ENCODE measurements at places on chromosomes 16 and 17.
A peak's percentile ranks its signal among the peaks of the same experiment; 100 is the strongest.

GRCh38 chr17:8225813-8226535, 15.6 kb upstream of the AURKB start:
- DNase-seq, result peak; percentile 50

- DNase-seq, result no peak
These were observed 24.1 kb upstream of the BCAS3 start for GRCh38 chr17:60653569-60653968.

- DNase-seq, result no peak
These were observed 124.8 kb downstream of the RGS9 start for GRCh38 chr17:65261682-65262636.

DNA sequence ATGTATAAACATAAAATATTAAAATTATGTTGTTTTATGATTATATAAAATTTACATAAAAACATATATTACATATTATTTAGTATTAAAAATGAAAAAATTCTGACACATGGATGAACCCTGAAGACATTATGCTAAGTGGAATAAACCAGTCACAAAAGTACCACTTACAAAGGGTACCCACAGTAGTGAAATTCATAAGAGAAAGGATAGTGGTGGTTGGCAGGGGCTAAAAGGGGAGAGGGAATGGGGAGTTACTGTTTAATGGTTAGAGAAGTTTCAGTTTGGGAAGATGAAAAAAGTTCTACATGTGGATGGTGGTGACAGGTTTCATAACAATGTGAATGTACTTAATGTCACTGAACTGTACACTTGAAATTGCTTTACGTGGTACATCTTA, 41.4 kb downstream of the FBXL20 start:
- DNase-seq, result no peak

DNA sequence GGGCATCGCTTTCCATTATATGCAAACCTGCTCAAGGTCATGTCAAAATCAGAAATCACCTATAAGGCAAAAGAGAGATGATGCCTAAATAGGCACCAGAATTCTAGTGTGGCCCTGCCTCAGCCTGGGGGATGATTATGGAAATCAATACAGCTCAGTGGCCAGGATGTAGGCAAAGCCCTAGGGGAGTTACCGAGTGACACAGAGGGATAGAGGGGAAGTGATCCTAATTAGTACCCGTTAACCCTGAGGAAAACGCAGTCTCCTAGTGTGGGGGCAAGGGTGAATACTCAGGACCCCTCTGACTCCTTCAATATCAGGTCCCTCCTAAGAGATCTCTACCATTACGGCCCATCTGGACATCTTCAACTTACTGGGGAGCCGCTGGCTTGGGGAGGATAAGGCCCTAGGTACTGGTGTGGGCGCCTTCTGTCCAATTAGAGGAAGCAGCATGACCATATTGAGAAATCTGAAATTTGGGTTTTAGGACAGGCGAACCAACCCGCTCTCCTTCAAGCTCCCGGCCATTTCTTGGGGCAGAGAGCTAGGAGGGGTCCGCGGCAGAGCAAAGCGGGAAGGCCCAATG, 725 bp downstream of the NT5C3B start:
- no peak for DNase-seq

DNA sequence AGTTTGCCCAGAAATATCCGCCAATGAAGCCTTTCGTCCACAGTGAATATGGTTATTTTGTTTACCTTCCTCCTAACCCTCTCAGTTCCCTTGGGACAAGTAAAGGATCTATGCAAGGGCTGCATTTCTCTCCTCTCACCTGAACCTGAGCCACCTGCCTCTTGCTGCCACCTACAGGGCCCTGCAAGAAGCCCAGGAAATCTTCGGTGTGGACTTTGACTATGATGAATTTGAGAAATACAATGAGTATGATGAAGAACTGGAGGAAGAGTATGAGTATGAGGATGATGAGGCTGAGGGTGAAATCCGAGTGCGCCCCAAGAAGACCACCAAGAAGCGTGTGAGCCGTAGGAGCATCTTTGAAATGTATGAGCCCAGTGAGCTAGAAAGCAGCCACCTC, 14.0 kb downstream of the SUPT6H start:
- no peak for DNase-seq
